ENCODE measurements at places on chromosomes 12 and 14. TPM values are rescaled to one million over a fixed set of nuclear protein-coding genes. Genes with fewer than 3 reads are reported as not detected.
A peak's percentile ranks its signal among the peaks of the same experiment; 100 is the strongest.

- DNase-seq: no peak
These were observed 20.7 kb downstream of the GTF2A1 start for GRCh38 chr14:81200054-81200453.

GRCh38 chr12:71594214-71594948, 69.3 kb downstream of the ZFC3H1 start:
- DNase-seq: no peak

- DNase-seq: no peak
These were observed 151.8 kb downstream of the KIF26A start for GRCh38 chr14:104290058-104290667.

DNA sequence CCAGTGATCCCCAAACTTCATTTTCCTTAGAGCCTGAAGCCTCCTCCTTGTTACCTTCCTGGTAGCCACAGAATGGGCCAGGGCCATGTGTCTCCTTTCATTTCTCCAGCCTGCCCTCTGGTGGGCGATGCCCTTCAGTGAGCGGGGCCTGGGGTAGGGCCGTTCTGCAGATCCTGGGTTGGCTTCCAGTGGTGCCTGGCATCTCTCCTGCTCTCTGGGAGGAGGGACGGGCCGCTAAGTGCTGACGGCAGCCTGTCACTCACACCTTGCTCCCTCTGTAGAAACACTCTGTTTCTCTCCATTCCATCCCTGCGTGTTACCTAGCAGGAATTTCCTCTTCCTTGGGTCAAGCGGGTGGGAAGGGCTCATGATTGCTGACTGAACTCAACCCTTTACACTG, 232.1 kb downstream of the CACNA1C start:
- peak; percentile 57 for DNase-seq

DNA sequence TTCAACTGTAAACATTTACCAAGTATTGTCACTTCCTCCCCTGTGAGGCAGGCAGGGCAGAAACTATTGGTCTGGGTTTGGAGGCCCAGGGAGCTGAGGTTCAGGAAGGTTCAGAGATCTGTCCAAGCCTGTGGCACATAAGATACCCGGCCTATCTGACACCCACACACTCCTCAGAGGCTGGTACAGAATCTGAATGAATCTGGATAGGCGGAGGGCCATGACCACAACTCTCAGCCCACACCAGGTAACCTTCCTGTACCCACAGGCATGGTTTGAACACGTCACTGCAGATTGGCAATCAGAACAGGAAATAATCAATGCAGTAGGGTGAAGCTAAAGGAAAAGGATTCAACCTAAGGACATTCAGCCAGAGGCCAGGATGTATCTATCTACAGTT, 92.8 kb upstream of the TMCC3 start:
- DNase-seq: no peak

- DNase-seq: peak; percentile 23
These were observed 124.5 kb downstream of the GPR65 start for GRCh38 chr14:88129306-88130056.

GRCh38 chr14:32350020-32350419, 20.9 kb downstream of the AKAP6 start:
- no peak for DNase-seq

Gene RAD9B
- 2.1 TPM for total RNA-seq

Gene COX6A1
- total RNA-seq: 636 TPM

Gene KCNK10
- not detected for total RNA-seq

All from A172 (cell line).